ENCODE measurements at places on chromosomes 5 and 9.

GRCh38 chr9:99582814-99583213, 238.9 kb upstream of the NR4A3 start:
- no peak for DNase-seq

DNA sequence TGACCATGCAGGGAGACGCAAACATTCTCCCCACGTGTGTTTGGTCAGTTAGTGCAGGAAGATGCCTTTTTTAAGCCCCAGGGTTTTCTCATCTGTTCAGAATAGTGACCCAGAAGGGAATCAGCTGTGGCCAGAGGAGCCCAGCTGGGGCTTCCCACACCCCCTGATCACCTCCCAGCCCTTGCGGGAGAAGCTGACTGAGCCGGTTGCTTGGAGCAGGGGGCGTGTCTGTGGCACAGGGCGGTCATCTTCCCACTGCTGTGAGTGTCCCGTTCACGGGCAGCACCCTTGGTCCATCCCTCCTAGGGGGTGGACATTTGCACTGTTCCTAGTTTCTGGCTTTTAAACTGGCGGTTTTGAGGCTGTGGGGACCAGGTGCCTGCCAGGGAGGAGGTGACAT, 69.7 kb downstream of the NEK6 start:
- no peak for DNase-seq

- no peak for DNase-seq
Measured at GRCh38 chr9:115943431-115944165, 210.0 kb upstream of the PAPPA start.

- no peak for DNase-seq
Measured at GRCh38 chr5:92309336-92309991, 926.3 kb upstream of the ARRDC3 start.

DNA sequence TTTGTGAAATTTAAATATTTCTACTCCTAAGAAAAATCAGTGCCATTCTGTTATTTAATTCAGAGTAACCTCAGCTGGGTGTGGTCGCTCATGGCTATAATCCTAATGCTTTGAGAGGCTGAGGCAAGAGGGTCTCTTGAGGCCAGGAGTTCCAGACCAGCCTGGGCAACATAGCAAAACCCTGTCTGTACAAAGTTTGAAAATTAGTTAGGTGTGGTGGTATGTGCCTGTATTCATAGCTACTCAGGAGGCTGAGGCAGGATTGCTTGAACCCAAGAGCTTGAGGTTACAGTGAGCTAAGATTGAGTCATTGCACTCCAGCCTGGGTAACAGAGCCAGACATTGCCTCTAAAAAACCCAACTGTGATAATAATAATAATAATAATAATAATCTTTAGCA, 44.8 kb upstream of the CNTLN start:
- DNase-seq, result no peak

Measured in NCI-H524 (cell line).